Ovary (tissue), 10 donors: ENCODE measurements at places on chromosomes 6 and 20.

DNA sequence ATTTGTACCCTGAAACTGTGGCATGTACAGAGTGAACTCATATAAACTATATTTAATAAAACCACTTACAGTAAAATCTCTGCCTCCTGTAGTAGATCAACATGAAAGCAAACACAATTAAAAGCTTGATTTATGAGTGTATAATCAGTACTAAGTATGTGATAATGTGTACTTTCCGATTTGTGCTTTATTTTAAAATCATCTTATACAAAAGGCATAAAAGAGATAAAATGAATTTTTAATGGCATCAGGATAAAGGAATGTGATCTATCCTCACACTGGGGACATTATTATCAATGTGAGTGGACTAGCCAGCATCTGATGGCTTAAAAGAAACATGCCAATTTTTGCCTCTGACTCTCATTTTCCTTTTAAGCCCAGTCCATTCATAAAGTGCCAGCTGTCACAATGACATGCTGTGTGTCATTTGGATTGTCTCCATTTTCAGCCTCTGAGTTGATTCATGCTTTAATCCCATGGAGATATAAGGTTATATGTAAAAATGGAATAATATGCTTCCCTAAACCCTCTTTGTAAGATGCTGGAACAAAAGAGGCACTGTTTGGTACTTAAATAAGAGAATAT, 831.6 kb upstream of the EYS start:
- DNase-seq: no peak

DNA sequence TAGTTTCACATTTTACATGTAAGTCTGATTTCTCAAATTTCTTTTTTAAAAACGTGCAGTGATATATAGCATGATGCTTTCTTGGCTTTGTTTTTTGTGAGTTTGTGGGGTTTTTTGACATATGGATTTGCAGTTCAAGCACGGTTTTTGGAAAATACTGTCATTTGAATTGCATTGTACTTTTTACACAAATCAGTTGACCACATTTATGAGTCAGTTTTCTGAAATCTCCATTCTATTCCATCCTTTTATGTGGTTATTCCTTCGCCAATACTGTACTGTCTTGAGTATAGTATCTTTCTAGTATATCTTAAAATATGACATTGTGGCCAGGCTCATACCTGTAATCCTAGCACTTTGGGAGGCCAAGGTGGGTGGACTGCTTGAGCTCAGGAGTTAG, 890.0 kb upstream of the CITED2 start:
- no peak for DNase-seq

DNA sequence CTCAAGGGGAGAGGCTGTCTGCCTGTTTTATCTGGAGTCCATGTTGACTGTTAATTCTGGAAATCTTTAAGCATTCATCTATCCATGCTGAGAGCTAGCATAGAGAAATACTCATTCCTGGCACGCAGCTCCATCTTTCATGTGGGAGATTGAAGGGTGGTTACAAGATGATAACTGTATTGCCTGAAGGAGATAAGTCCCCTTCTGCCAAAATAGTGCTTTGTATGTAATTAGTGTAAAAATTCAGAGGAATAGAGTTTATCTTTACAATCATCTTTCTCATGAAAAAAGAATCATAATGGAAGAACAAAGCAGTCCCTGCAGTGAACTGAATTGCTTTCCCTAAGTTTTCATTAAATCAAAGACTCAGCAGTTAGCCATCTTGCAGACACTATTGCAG, 256.5 kb downstream of the SLC35F1 start:
- DNase-seq: no peak

GRCh38 chr20:12564979-12565378, 443.8 kb upstream of the SPTLC3 start:
- no peak for DNase-seq

DNA sequence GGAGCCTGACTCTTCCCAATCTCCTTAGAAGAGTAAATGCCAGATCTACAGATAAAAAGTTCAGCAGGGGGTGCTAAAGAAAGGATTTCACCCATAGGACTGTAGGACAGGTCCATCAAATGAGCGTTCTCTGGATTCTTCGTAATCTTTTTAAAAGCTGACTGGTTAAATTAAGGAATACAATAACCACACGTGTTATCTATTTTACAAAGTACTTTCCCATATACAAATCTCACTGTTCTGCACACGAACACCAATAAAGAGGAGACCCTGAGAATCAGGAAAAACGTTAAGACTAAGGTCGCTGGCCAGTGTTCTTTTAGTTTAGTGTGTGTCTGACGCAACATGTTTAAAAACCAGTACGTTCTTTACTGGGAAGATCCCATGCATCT, 542 bp downstream of the TUBE1 start:
- DNase-seq: no peak

DNA sequence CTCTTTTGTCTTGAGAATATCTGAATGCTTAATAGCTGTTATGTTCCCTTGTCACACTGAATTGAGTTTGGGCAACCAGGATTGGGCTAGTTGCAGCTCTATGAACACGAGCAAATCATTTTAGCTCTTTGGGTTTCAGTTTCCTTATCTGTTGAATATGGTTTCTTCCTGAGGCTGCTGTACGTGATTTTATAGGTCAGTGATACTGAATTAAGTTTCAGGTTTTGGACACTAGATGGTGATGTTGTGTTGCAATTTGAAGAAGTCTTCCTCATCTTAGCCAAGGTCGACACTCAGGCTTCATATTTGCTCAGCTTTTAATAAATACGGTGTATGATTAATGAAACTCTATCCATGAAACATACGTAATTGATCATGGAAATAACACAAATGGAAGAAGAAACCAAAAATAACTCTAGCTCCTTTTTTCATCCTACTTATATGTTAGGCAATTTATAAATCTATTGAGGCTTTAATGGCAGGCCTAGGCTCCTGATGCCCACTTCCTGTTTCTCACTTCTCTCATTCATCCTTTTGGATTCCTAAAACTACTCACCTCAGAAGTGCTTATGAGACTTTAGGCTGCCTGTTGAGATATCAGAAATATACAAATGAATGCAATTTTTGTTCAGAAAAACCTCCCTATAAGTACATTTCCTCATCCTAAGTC, 354.1 kb upstream of the MAP3K7 start:
- DNase-seq: no peak

DNA sequence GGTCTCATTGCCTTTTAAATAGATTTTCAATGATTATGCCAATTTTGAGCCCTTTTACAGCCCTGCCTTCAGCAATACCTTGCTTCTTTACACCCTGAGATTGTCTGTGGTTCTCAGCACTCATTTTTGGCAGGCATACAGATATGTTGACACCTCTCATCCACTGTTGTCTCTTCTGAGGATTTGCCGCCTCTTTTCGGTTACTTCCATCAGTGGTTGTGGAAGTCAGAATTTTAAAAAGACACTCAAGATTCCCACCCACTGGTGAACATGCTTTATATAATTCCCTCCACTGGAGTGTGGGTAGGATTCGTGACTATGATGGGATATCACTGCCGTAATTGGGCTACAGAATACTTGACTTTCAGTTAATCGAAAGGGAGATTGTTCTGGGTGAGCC, 37.4 kb upstream of the KIF13A start:
- no peak for DNase-seq

- DNase-seq: no peak
These were observed 14.5 kb downstream of the FOXC1 start for GRCh38 chr6:1624058-1624850.

DNA sequence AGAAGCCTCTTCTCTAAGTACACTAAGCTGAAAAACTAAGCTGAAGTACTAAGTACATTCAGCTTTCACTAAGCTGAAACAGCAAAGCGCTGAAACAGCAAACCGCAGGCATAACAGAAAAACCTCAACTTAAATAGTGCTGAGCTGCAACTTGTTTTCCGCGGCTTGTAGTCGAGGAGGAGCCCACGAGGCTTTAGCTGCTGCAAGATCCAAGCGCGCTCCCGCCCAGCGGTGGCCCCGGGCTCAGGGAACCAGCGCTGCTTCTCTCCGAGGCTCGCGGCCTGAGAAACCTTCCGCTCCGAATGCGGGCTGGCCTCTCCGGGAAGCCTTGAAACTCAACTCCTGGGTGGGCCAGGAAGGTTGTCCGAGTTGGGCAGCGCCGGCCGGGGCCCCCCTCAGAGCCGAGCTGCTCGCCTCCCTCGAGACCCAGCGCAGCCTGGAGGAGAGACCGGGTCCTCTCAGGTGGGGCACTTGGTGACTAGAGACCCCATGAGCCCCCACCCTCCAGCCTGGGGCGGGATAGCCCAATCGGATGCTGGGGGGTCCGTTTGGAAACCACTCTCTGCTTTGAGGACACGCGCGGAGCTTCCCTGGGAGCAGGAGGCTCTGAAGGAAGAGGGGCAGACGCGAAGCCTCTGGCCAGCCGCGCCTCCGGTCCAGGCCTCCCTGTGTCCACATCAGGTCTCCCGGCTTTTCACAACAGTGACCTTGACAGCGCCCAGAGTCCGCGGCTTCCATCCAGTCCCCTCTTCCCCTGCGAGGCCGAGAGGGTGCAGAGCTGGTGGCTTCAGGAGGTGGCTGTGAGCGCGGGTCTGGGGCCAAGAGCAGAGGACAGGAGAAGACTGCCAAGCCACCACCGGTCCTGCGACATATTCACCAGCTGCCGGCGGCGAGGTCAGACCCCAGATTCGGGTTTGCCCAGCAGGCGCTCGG, 38.1 kb upstream of the HLA-E start:
- peak; percentile 30 for DNase-seq

DNA sequence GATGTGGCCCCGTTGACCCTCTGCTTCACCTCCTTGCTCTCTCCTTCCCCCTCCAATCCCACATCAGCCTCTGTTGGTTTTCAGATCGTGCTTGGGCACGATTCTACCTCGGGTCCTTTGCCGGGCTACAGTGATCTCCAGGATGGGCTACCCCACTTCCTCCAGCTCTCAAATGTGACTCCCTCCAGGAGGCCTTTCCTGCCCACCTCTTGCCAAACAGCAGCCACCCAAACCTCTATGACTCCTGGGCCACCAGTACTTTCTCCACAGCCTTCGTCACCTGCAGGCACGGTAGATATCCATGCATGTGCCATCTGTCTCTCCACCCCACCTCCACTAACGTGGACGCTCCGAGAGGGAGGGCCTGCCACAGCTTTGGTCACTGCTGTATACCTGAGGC, 55.9 kb upstream of the NXT1 start:
- no peak for DNase-seq

- DNase-seq: no peak
These were observed 109.3 kb downstream of the GPX5 start for GRCh38 chr6:28634761-28635546.

- no peak for DNase-seq
These were observed 49.9 kb upstream of the TAGAP start for GRCh38 chr6:159094444-159095252.

DNA sequence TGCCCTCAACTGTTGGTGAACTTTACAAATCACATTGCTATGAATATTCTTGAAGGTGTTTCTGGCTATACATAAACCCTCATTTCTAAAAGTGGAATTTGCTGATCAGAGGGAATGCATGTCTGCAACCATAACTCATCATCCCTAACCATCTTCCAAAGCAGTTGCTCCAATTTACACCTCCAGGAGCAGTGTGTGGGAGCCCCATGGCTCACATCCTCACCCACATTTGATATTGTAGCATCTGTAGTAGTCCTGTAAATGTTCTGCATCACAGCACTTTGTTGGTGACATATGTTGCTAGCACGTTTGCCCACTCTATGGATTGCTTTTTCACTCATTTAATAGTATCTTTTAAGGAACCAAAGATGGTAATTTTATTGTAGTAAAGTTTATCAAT, 183.8 kb upstream of the SMLR1 start:
- no peak for DNase-seq

- DNase-seq: no peak
These were observed 388.4 kb upstream of the JARID2 start for GRCh38 chr6:14857501-14857900.

DNA sequence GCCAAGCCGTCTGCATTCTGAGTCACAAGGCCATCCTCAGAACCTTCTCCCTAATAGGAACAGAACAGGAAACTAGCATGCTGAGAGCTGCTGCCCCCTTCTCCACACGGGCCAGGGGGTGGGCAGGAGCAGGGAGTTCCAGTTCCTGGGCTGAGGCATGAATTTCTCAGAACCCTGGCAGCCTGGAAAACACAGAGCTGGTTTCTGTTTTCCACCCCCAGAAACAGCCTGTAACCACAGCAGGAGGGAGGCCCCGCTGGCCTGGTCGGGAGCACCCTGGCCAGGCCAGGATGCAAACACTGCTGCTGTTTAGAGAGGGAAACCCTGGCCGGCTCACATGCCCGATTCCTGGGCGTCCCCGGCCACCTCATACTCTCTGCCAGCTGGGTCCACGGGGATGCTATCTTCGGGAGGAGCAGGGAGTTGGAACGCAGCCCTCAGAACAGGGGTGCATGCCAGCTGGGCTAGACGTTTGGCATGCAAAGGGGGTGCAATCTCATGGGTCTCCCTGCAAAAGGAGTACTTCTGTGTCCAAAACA, 130.1 kb downstream of the NFATC2 start:
- DNase-seq: peak; percentile 47

- DNase-seq: peak; percentile 64
These were observed 646 bp downstream of the RPS6KA2 start for GRCh38 chr6:166626177-166627032.

DNA sequence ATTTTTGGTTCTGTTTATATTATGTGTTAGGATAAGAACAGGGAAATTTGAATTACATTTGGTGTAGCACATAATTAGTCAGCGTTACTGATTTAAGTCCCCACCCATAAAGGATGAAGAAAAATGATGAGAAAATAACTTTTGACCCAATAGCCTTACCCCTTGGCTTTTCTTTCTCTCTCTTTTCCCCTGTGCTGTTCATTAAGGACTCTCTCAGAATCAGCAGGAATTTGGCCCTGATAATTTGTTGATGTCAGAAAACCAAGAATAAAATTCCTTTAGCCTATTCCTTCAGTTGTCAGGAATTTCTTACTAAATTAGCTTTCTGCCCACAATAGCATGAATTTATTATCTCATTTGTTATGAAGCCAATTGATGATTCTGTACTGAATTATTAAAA, 18.5 kb downstream of the PLCB1 start:
- DNase-seq: no peak

DNA sequence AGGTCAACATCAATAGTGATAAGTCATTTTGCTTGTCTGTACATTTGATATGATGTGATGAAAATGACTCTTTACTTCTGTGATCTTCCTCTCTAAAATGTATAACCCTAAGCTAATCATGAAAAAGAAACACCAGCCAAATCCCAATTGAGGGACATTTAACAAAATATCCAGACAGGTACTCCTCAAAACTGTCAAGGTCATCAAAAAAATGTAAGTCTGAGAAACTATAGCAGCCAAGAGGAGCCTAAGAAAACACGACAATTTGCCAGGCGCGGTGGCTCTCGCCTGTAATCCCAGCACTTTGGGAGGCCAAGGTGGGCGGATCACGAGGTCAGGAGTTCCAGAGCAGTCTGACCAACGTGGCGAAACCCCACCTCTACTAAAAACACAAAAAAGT, 708.5 kb upstream of the ID4 start:
- DNase-seq: no peak

- no peak for DNase-seq
These were observed 1199.8 kb upstream of the MAP3K7 start for GRCh38 chr6:91786474-91787184.

DNA sequence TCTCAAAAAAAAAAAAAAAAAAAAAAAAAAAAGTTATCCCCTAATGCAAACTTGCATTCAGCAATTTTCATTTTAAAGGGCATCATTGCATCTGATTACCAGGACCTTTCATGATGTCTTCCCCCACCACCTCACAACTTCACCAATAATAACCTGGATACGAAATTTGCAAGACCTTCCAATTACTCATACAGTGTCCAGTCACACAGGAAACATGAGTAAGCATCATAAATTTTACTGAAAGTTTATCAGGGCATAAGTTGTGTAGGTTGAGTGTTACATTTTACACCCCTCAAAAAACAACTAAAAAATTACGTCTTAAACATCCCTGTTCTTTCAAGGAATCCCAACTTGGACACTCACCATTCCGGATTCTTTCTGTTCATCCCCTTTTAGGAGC, 79.1 kb upstream of the ANKEF1 start:
- DNase-seq: no peak
